ENCODE measurements at places on chromosomes 4 and X.

- DNase-seq = no peak
Observed at GRCh38 chr4:185839770-185840169, 27.8 kb upstream of the SORBS2 start.

- no peak for DNase-seq
Observed at GRCh38 chr4:85737254-85737653, 262.3 kb downstream of the ARHGAP24 start.

- DNase-seq = no peak
Observed at GRCh38 chr4:88599714-88600113, 7.4 kb downstream of the HERC3 start.

- no peak for DNase-seq
Observed at GRCh38 chr4:17072483-17072882, 174.0 kb upstream of the LDB2 start.

- no peak for DNase-seq
Observed at GRCh38 chrX:120260369-120260768, 9.8 kb downstream of the ZBTB33 start.

GRCh38 chrX:11239230-11239629 lies 54.0 kb upstream of the AMELX start:
- no peak for DNase-seq

- DNase-seq = no peak
Observed at GRCh38 chrX:124605511-124605910, 259.1 kb downstream of the SH2D1A start.

DNA sequence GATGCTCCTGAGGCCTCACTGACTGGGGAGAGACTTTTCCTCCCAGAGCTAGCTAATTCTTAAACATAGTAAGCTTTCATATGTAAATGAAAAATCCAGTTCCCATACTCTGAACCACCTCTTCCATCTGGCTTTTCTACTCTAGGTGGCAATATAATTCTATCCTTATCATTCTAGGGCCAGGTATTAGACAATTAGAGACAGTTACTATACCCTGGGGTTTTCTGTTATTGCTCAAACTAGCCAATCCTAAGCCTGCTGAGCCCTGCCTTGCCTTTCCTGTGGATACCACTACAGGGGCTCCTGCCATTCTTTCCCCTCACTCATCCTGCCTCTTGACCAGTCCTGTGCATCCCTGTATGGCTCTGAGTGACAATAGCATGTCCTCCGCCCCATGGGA lies 552.0 kb downstream of the STIM2 start:
- DNase-seq = no peak

- no peak for DNase-seq
Observed at GRCh38 chrX:9341291-9342201, 123.3 kb upstream of the TBL1X start.

DNA sequence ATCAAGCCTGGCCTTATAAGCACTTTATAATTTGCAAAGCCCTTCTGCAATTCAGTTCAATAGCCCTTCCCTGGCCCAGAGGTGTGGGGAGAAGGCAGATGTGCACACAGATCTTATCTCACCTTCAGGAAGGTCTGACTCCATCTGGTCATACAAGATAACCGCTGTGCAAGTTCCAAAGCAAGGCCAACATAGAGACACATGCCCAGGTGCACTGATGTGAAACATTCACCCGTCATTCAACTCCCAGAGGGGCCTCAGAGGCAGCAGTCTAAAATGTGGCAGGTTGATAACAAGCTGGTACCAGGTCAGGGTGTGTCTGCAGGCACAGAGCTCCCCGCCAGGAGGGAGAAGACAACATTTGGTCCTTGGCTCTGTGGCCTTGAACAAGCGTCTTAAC lies 10.9 kb upstream of the WFS1 start:
- DNase-seq = no peak

- DNase-seq = no peak
Observed at GRCh38 chrX:30533266-30533665, 44.3 kb downstream of the TASL start.

GRCh38 chr4:150145090-150145945 lies 67.1 kb downstream of the DCLK2 start:
- no peak for DNase-seq

DNA sequence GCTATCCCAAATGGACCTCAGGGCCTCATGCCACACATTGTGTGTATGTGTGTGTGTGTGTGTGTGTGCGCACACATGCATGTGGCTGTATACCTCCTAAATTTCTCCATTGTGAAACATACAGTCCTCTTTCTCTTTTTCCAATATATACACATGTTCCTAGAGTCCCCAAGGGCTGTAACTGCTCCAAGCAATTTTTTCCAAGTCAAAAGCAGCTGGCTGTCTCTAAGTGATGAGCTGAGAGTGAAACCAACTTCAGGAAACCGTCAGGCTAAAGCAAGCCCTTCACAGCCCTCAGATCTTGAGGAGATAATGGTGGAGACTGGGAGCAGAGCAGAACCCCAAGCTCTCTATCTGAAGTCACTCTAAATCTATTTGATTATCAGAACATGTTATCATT lies 496.1 kb upstream of the DIPK2B start:
- no peak for DNase-seq

- no peak for DNase-seq
Observed at GRCh38 chrX:24668111-24668510, 21.0 kb upstream of the PCYT1B start.

DNA sequence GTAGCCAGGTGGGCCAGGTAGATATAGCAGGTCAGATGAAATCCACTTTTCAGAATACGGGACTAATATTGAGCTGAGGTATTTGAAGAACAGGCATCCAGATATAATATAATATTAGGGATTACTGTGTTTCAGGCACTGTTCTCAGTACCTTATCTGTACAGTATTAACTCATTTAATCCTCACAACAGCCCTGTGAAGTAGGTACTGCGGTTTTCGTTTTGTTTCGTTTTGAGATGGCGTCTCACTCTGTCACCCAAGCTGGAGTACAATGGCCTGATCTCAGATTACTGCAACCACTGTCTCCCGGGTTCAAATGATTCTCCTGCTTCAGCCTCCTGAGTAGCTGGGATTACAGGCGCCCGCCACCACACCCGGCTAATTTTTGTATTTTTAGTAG lies 129.6 kb downstream of the IL1RAPL2 start:
- no peak for DNase-seq

GRCh38 chr4:47839259-47839658 lies 1.4 kb upstream of the CORIN start:
- DNase-seq = no peak

DNA sequence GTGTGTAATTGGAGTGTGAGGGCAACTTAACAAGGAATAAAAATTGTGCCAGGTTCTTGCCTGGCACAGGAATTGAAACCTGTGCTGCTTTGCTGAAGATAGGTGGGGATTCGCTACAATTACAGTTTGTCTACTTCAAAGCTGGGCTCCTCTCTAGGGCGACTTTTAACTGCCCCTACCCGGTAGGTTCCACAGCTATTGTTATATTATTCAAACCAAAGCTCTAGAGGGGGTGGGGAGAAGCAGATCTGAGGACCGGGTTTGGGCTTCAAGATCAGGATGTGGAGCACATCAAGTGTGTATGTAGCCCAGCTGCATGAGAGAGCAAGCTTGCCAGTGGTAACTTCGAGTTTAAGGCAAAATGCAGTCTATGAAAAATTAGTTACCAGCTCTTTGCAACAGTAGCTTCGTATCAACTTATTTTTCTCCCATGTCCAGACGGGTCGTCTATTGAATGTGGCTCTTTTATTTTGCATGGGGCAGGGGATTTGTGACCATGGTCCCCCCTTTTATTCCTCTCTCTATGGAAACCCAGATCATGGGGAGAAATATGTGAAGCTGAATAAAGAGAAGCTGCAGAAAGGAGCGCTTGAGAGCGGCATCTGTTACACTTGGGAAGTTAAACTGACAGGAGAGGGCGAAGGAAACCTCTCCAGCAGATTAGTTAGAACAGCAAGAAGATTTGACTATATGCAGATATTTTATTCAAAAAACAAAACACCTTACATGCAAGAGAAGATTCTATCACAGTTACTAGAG lies 3.2 kb upstream of the POU3F4 start:
- DNase-seq = no peak

DNA sequence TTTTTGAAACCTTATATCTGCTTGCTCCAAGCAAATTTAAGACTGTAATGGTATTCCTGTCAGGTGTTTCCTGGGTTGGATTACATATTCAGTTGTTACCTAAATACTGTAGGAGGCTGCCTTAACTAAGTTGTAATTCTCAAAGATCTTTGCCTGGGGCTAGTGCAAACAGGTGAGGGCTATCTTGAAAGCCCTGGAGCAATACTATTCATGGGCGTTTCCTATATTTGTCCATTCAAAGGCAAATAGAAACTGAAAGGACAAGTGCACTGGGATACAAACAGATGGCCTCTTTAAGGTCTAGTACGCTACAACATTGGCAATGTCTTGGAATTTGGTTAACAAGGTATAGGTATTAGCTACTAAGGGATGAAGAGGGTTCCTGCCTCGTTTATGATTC lies 84.1 kb upstream of the CT45A1 start:
- DNase-seq = no peak

DNA sequence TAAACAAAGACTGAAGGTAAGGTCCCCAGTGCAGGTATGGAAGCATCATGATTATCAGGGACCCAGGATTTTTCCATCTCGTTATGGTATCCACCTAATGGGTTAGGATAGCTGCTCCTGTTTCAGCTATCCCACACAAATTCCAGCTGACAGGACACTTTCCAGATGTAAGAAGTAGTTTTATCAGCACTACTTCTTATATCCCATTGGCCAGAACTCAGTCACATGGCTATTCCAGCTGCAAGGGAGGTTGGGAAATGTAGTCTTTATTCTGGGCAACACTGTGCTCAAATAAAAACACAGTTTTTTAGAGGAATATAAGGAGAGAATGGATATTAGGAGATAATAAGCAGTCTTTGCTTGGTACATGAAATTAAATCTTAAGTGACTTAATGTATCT lies 96.7 kb downstream of the SRPX start:
- no peak for DNase-seq

DNA sequence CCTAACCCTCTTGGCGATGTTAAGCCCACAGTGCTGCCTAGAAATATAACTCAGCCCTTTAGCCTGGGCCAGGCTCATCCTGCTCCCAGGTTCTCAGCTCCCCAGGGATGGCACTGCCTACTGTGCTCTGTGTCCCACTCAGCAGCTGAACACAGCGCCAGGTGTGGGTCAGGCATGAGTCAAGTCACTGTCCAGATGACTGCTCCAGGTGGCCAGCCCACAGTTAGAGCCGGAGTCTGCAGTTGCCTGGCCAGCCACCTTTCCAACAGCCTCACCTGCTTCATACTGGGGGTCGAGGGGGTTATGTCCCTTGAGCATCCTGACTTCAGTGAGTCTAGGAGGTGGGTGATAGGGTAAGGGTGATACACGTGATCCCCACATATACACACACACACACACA lies 48.4 kb downstream of the TBC1D14 start:
- DNase-seq = no peak

GRCh38 chr4:176782794-176783193 lies 9.9 kb downstream of the VEGFC start:
- DNase-seq = no peak

DNA sequence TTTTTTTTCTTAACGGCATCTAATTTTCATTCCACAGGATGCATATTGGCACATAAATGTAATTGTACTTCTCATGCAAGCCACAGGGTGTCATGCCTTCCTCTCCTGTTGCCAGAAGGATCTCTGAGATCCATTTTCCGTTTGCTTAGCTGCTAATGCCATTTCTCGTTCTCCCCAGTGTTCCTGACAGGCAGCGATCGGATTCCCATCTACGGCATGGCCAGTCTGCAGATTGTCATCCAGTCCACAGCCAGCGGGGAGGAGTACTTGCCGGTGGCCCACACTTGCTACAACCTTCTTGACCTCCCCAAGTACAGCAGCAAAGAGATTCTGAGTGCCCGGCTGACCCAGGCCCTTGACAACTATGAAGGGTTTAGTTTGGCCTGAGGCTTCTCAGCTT lies 8.9 kb upstream of the NAP1L5 start:
- peak; percentile 80 for DNase-seq

DNA sequence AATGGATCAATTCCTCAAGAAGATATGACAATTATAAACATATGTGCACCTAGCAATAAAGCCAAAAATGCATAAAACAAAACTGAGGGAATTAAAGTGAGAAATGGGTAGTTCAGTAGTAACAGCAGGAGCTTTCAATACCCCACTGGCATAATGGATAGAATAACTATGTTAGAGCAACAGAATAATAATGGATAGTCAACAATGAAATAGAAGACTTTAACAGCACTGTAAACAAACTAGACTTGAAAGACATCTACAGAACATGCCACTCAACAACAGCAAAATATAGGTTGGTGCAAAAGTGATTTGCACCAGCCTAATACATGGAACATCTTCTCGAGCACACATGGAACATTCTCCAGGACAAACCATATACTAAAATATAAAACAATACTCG lies 20.0 kb upstream of the MBNL3 start:
- DNase-seq = no peak

- DNase-seq = no peak
Observed at GRCh38 chrX:9729171-9729885, 36.3 kb downstream of the GPR143 start.

DNA sequence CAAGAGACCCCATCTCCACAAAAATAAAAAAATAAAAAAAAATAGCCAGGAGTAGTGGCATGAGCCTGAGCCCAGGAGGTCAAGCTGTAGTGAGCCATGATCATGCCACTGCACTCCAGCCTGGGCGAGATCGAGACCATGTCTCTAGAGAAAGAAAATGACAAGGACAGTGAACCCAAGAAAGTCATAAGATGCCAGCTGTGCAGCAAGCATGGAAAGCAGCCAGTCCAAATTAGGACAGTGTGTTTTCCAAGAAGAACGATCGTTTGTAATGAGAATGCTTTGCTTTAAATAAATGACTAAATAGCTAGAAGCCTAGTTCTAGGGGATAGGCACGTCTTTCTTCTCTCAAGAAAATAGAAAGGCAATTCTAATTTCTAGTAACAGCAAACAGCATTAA lies 58.4 kb upstream of the MSANTD1 start:
- DNase-seq = no peak

GRCh38 chr4:99400831-99401230 lies 34.3 kb downstream of the ADH7 start:
- DNase-seq = no peak

DNA sequence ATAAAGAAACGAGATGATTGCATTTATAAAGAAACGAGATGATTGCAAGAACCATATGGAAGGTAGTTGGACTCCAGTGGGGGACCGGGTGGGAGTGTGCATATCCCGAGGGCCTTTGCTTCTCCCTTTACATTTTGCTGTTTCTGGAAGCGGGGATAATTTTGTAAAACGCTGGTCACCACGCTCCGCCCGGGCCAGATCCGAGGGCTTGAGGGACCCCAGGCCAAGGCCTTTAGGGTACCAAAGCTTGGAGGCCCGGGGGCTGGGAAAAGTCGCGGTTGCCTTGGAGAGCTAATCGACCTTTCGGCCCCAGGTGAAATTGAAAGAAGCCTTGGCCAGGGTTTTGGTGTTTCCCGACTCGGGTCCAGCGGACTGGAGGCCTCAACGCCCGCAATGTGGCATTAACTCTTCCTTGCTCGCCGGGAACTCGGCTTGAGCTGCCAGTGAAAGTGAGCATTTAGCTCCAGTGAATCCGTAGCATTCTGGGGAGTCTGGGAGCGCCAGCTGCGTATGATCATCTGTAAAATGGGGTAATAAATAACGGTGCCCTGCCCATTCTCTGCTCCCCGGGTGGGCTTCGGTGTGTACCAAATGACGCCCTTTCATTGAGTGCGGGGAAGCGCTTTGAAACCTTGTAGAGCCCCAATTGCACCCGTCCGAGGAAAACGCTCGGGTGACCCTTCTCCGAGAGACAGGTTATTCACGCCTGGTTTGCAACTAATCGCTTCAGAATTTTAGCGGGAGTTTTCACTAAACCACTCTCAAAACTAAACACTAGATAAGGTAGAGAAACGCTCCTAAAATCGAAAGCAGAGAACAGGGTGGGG lies 4.5 kb downstream of the NKX3-2 start:
- DNase-seq = no peak

All from cerebellum (tissue), 4 donors.